ENCODE measurements at places on chromosomes 12 and 14.

- DNase-seq: no peak
These were observed 140.1 kb downstream of the C12orf75 start for GRCh38 chr12:105470601-105471000.

DNA sequence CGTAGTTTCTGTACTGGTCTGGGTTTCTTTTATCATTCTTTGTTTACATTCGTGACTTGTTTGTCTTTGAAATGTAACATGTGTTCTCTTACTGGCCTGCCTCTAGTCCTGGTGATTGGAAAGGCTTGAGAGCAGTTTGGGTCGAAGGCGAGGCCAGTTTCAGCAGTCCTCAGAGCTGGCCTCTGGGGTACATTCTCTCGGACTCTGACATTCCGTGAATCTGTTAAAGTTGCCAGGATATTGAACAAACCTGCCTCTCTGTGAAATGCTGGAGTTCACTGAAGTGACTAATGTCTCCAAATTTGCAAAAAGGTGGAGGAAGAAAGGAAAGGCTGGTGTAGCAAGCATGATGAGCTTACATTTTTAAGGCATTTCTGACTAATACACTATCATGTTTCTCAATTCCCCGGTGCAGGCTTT, 1.5 kb downstream of the PLEKHA5 start:
- no peak for DNase-seq

DNA sequence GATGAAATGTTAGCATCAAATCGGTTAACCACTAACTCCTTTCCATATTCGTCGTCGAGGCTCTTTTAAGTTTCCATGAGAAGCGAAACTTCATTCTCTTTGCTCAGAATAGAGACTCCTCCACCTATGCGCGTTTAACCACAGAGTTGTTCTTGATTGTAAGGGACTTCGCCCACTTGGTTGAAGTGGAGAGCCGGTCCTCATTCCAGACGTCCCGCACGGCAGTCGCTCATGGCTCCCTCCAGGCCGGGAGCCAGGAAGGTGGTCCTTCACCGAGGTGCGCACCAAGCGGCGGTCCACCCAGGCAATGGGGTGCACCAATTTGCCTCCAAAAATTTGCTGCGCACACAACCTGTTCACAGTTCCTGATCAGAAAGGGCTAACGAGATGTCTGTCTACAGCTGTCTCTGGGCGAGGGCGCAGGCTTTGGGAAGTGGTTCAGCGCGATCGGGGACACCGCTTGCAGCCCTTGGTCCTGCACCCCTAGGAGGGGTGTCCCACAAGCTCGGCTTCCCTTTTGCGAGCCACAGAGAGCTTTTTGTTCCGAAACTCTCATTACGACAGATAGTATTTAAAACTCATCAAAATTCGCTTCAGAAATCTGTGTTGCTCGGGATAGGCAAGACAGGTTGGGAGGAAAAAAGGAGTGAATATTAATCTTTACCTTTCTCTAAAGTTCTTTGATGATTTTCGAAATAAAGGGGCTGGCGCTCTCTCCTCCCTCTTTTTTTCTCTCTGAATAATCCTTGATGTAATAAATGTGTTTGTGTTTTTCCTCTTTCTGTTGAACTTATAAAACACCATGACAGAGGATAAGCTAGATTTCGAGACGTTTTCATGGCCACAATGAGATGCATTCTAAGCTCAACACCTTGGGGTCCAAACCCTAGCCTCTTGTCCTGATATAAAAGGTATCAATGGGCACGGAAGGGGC, 6.4 kb upstream of the ALX1 start:
- DNase-seq: no peak

DNA sequence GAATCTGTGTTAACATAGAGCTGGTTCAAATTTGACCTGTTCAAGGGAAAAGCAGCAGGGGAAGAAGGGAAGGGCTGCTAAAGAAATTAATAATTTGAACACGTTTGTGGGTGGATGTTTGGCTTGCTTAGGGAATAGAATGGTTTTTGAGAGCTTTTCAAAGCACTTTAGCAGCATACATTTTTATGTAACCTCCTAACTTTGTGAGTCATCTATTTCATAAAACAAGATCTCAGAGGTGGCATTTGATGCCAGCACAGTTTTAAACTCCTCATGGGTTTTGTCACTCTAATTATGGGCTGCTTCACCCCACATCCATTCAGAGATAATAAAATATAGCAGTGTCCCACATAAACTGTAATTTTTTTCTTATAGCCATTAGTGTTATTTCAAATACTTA, 143.8 kb downstream of the ACSS3 start:
- no peak for DNase-seq

- peak; percentile 76 for DNase-seq
These were observed 29.0 kb downstream of the ATF7IP start for GRCh38 chr12:14394317-14395073.

DNA sequence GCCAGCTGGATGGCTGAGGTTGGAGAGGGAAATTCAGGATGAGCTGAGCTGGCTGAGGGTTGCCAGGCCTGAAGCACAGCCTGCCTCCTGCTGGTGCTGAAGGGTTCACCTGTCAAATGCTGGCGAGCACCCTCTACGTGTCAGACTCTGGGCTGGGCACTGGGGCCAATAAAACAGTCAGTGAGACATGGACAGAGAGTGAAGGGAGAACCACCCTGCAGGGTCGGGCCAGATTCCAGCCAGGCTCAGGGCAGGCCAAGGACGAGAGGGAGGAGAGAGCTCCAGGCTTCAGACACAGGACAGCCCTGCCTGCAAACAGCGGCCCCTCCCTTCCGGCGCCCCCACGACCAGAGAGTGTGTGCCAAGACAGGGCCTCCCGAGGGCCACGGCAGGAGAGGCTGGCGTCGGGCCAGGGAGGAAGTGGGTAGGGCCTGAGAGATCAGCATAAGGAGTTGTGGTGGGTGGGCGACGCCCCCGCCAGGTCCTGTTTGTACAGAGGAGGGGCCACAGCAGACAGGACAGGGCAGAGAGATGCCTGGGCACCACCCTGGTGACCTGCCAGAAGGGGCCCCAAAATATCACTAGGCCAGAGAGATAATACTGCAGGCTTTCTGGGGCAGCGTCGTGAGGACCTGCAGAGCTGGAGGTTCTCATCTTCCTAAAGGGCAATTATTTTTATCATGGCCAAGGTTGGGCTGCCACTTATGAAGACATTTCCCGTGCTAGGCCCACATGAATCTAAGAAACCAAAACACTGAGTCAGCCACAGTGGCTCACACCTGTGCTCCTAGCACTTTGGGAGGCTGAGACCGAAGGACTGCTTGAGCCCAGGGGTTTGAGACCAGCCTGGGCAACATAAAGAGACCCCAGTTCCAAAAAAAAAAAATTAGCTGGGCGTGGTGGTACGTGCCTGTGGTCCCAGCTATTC, 73.1 kb upstream of the GPR68 start:
- DNase-seq: peak; percentile 59

- DNase-seq: no peak
These were observed 80.1 kb upstream of the PDZRN4 start for GRCh38 chr12:41108032-41108431.

DNA sequence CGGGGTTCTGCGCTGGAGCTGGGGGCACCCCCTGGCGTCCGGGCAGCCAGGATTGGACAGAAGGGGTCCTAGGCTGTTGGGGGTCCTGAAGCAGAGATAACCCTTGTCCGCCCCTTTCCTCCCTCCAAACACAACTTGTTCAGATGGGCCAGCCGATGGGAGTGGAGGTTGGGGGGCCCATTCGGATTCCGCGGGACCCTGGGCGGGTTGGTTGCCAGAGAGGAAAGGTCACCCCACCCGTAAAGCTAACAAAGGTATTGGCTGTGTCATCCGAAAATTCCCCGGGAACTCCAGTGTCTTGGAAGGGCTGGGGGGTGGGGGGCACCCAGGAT, 1.3 kb downstream of the FAM222A start:
- no peak for DNase-seq

DNA sequence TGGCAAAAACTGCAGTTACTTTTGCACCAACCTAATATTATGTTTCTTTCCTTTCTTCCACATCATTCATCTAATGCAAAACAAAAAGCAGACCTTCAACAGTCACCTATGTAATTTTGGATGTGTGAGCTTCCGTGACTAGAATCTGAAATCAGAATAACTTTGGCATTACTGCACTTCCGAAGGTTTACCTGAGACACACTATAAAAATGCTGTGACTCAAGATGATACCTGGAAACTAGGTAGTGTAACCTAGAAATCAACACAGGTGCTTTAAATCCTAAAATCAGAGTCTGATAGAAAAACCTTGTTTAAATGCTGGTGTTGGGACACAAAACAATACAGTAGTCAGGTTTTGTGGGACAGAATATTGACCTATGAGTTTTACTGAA, 2.2 kb downstream of the BTBD7 start:
- DNase-seq: no peak

DNA sequence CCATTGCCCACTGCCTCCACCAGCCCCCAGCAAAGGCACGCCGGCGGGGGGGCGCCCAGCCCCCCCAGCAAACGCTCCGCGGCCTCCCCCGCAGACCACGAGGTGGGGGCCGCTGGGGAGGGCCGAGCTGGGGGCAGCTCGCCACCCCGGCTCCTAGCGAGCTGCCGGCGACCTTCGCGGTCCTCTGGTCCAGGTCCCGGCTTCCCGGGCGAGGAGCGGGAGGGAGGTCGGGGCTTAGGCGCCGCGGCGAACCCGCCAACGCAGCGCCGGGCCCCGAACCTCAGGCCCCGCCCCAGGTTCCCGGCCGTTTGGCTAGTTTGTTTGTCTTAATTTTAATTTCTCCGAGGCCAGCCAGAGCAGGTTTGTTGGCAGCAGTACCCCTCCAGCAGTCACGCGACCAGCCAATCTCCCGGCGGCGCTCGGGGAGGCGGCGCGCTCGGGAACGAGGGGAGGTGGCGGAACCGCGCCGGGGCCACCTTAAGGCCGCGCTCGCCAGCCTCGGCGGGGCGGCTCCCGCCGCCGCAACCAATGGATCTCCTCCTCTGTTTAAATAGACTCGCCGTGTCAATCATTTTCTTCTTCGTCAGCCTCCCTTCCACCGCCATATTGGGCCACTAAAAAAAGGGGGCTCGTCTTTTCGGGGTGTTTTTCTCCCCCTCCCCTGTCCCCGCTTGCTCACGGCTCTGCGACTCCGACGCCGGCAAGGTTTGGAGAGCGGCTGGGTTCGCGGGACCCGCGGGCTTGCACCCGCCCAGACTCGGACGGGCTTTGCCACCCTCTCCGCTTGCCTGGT, at the start of gene CDKN1B:
TSS of gene CDKN1B (plus strand) at position 576 of the 793 bp plus-strand sequence. CDS start 472 bp downstream, outside the sequence.
- DNase-seq: peak; percentile 91

DNA sequence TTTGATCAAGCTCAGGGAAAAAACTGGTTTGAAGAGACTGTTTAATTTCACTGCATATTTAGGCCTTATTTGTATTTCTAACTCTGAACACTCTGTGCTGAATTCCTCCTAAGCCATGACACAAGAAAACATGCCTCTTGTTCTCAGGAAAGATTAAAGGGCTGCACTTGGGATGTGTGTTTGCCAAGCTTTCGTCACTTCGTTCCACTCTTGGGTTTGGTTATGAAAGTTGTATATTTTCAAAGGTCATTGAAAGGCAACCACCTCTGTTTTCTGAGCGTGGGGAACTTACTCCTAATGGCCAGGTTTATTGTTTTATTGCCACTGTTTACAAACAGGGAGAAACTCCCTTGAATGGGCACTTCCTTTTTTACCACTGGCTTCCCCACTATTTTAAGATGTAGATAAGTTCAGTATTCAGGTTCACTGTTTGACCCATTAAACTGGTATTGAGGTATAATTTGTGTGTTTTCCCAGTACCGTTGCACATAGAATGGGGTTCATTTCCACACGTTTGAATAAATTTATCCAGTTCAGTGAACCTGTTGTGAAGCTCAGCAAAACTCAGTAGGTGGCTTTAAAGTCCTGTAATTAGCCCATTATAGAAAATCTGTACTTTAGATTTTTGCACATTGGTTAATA, 65.3 kb downstream of the NKX2-1 start:
- no peak for DNase-seq

DNA sequence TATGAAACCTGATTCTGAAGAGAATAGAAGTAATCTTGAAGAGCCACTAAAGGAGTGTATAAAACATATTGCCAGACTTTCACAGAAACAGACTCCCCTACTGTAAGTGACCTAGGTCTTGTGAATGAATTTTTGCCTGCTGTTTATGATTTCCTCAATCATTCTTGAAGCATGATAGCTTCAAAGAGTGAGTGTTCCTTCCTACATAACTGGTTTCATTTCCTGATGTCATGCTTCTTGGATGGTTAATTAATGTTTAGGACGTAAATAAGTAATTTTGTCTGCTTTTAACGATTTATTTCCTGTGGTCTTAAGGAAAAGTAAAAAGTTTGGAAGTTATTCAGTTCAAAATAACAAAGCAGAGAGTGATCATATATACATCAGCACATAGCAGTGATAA, 129.8 kb downstream of the PIK3C2G start:
- DNase-seq: no peak

DNA sequence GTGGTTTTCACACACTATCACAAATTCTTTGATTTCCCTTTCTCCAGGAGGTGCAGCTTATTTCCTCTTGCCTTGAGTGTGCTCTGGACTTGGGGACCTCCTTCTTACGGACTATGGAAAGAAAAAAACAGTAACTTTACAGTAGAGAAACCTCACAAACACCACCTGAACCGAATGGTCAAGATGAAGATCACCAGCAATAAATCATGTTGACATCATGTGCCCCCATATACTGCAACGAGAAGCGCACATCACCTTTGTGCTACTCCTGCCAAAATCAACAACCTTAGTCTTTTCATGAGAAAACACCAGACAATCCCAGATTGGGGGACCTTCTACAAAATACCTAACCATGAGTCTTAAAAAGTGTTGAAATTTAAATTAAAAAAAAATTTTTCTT, 13.3 kb upstream of the NYNRIN start:
- no peak for DNase-seq

DNA sequence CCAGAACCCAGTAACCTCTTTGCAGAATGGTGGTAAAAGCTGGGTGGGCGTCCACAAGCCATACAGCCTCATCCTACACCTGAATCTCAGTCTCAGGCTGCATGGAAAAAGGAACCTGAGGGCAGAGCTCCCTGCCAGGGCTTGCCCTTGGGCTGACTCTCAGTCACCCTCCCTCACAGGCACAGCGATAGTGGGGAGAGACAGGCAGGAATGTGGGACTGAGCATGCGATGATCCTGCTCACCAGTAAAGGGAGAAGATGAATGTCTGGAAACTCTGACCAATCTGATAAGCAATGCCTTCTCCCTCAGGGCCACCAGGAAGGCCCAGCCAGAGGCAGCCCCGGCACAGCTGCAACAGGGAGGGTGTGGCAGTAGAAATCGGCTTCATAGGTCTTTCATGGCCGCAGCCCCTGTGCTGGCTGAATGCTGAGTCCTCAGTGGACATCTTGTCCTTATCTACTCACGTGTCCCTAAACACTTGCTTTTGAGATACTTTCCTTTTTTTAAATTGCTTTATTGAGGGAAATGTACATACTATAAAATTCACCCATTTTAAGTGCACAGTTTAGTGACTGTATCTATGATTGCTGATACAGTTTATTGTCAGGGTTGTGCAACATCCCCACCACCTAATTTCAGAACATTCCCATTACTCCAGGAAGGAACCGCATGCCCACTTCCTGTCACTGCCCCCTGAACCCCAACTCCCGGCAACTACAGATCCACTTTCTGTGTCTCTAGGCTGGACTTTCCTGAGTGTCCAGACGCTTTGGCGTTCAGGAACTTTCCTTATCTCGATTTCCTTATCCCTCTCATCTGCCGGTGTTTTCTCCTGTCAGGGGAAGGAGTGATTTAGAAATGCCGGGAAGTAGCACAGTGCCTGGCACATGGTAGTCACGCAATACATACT, 258.1 kb downstream of the PCNX1 start:
- no peak for DNase-seq

Measured in NCI-H2029 (cell line).